ENCODE measurements at places on chromosomes 6 and 20.

GRCh38 chr20:58622671-58623578 is 28.2 kb upstream of the STX16 start:
- DNase-seq = no peak

DNA sequence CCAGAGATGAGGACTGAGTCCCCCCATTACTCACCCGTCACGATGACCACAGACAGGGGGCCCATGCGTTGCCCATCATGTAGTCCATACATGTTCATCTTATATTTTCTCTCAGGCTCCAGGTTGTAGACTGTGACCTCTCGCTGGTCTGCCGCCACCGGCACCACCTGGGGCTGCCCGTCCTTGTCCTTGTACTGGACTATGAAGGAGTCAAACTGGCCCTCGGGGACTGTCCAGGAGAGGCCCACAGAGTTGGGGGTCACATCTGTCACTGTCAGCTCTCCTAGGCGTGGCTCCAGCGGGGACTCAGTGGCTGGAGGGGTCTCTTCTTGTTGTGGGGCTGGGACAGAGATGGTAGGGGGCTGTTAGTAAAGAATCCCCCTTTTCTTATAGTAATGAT is 35.4 kb downstream of the CYP21A2 start:
- DNase-seq = no peak

DNA sequence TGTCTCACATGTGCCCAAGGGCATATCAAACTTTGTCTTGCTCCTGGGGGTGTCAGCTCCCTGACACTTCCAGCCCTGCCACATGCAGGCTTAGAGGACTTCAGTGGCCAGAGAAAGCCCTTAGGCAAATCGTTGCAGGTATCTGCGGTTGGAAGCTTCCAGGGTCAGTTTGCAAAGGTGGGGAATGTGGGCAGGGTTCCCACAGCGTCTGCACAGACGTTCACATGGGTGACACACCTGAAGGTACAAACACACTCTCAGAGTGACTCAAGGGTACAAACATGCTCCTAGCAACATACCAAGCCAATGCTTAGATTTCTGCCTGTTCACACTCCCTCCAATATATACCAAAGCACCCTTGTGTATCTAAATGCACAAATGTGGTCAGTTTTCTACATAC is 30.0 kb downstream of the VSTM2L start:
- DNase-seq = no peak

DNA sequence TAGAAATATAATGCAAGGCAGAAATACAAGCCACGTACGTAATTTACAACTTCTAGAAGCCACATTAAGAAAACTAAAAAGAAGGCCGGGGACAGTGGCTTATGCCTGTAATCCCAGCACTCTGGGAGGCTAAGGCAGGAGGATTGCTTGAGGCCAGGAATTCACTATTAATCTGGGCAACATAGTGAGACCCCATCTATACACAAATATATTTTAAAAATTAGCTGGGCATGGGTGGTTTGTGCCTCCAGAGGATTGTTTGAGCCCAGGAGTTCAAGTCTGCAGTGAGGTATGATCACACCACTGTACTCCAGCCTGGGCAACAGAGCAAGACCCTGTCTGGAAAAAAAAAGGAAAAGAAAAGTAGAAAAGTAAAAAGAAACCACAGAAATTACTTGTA is 12.3 kb downstream of the MPC1 start:
- DNase-seq = no peak

- DNase-seq = no peak
Measured at GRCh38 chr6:78435671-78436070, 431.7 kb upstream of the IRAK1BP1 start.

DNA sequence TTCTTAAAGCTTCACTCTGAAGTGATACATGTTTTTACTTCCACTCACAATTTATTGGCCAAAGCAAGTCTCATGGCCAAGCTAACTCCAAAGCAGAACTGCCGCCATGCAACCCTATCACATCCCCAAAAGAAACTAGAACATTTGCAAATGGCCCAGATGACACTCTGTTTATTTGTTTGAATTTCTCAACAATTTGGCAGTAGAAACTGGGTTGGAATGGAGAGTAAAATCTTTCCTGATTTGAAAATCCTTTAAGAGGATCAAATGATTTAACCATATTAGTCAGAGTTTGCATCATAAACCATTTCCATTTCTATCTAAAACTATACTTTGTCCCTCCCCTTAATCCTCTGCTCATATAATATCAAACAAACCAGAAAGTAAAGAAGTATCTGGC is 39.1 kb upstream of the E2F3 start:
- no peak for DNase-seq

DNA sequence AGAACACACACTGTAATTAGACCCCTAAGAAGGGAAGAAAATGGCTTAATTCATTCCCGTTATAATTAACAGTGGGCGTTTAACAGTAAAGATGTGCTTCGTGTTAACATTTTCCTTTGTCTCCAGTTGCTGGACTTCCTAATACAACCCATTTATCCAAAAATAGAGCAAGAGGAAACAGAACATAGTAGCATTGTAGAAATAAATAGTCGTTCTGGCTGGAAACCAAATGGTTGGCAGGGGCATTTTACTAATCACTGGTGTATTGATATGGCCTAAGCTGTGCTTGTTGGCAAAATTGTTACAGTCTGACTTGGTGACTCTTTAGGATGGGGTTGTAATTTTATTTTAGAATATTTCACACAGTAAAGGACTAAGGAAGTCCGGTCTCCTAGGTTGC is 89.8 kb downstream of the BMP6 start:
- DNase-seq = no peak

DNA sequence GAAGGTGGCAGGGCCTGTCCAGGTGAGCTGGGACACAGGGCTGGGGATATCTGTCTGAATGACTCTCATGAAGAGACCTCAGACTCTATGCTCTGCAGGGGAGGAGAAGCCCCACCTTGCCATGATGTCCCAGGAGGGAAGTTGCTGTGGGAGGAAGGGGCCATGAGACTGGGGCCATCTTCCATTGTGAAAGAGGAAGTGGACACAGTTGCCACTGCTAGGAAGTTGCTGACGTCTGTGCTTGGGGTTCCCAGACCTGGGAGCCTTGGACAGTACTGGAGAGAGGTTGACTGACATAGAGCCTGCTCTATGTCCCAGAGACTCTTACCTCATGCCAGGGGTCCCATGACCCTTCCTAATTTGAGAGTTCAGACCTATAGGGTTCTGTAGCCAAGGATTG is 24.5 kb downstream of the SIRPB1 start:
- DNase-seq = no peak

DNA sequence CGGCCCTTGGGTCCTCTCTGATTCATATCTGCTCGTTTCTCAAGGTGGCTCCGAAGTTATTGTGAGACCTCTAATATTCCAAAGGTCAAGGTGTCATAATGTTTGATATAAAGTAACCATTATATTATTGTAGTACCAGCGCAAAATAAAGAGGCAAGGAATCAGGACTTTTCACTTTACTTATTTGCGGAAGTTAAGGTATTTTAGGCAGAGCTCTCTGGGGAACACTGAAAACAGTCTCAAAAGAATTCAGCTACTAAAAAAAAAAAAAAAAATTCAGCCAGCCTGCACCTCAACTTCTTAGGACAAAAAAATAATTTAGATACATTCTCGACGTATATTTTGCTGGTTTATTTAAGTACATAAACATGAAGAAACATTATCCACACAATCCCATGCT is 2.4 kb downstream of the OSER1 start:
- DNase-seq = no peak

GRCh38 chr20:25547063-25547462 is 38.3 kb downstream of the NINL start:
- no peak for DNase-seq

- DNase-seq = no peak
Measured at GRCh38 chr6:25359191-25359861, 80.2 kb downstream of the CARMIL1 start.

- no peak for DNase-seq
Measured at GRCh38 chr20:10282979-10283456, 64.4 kb downstream of the SNAP25 start.

DNA sequence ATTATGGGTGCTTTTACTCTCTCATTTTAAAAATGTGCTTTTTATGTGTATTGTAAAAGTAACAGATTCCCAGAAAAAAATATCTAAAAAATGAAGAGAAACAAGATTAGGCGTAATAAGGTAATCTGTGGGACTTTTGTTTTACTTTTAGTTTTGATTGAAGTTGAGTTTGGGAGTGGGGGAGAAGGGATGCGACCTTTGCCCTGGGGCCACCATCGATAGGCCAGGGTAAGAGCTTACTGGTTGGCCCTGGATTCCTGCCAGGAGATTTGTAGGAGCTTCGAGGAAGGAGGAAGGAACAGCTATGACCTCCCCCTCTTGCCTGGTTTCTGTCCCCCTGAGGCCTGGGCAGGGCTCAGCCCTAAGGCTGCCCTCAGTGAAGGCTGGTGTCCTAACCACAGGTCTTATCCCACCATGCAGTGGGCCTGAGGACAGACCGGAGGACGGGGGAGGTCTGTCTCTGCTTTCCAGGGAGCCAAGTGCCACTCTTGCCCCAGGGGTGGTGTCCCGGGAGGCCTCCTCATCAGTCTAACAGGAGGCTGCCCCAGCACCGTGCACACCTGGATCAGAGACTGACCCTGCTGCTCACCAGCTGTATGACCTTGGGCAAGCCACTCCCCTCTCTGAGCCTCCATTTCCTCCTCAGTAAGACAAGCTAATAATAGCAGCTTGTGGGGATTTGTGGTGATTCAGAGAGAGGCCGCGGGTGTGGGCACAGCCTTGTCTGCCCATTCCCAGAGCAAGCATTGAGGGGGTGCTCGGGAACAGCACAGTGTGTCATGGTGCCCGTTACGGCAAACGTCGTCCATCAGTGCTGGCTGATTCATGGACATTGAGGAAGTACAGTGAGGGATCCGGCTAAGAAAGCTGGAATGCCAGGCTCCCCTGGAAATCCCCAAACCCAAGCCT is 21.2 kb downstream of the TGM2 start:
- DNase-seq = no peak

DNA sequence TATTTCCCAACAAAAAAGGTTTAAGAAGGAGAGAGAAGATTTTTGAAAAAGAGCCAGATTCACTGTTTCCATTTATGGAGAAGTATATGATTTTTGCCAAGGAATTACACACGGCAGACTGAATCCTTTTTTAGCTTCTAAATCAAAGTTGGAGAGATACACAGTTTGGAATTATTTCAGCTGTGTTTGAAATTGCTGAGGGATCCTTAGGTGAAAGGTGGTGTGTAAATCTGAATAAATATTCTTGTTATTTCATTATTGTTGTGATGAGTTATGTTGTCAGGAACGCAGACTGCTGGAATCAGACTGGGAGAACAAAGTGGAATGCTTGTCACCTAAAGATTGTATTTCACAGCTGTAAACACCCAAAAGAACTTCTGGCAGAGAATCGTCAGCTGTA is 168.5 kb upstream of the AKIRIN2 start:
- DNase-seq = peak; percentile 46

GRCh38 chr20:57131601-57132391 is 134.6 kb downstream of the BMP7 start:
- DNase-seq = no peak

GRCh38 chr20:20407891-20408805 is 40.2 kb downstream of the INSM1 start:
- DNase-seq = no peak

- no peak for DNase-seq
Measured at GRCh38 chr6:114101255-114101654, 130.3 kb upstream of the HDAC2 start.

- DNase-seq = no peak
Measured at GRCh38 chr20:10539818-10540553, 104.9 kb downstream of the SLX4IP start.

DNA sequence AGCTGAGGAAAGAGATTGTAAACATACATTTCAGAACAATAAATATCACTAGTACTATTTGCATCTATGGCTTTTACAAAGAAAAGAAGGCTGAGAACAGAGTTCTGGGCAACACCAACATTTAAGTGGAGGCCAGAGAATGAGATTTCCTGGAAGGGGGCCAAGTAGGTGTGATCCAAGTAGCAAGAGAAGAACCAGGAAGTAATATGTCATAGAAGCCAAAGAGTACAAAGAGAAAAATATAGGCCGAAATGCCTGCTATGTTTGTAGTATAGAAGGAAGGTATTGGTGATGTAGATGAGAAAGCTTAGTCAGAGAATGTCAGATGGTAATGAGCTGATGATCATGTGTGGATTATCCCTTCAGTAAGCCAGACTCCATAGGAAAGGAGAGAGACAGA is 94.5 kb downstream of the PERP start:
- no peak for DNase-seq

DNA sequence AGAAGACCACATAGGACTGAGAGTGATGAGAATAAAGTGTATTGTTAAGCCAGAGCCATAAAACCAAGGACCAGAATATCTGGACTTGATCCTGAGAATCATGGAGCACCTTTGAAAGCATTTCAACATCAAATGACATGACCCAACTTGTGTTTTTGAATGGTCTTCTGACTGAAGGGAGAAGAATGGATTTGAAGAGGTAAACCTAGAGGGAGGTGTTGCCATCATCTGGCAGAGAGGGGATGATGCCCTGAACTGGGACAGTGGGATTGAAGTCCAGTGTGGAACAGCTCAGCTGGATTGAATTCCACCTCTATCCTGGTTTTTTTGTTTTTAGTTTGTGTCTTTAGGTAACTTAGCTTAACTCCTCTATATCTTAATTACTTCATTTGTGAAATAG is 570.0 kb downstream of the TBC1D32 start:
- no peak for DNase-seq

GRCh38 chr6:4327841-4328240 is 192.5 kb upstream of the ECI2 start:
- DNase-seq = no peak

- DNase-seq = no peak
Measured at GRCh38 chr6:132968419-132968950, 154.1 kb downstream of the RPS12 start.

DNA sequence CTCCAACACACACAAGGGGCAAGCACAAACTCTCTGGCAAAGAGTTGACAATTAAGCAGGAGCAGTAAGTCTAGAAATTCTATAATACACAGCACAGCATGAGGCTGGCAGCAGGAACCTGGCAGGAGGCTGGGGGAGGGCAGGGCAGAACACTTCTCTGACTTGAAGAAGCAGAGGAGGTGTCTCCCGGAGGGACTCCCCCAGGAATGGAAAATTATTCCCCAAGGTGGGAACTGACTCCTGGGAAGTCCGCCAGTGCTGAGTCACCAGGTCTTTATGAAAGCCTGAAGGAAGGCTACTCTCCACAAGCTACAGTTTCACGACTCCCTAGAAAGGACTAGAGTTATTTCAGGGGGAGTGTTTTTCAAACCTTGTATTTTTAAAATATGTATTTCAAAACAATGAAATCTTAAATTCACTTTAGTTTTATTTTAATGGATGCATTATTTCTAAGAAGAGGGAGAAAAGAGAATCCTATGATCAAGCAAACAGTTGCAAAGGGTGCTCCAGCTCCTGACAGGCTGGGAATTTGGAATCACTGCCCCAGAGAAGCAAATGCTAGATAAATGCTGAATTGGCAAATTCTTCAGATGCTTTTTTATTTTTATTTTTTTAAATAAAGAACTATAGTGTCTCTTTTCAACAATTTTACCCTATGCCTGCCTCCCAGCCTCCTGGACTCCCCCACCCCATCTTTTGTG is 192.8 kb downstream of the LY86 start:
- DNase-seq = no peak

- DNase-seq = no peak
Measured at GRCh38 chr6:98847416-98847778, 13.0 kb downstream of the POU3F2 start.

- no peak for DNase-seq
Measured at GRCh38 chr20:11389186-11389585, 528.5 kb upstream of the BTBD3 start.
